BJ (cell line): ENCODE measurements at places on chromosomes 11 and 22.

- DNase-seq: no peak
These were observed 78.5 kb downstream of the TENM4 start for GRCh38 chr11:79362206-79362757.

DNA sequence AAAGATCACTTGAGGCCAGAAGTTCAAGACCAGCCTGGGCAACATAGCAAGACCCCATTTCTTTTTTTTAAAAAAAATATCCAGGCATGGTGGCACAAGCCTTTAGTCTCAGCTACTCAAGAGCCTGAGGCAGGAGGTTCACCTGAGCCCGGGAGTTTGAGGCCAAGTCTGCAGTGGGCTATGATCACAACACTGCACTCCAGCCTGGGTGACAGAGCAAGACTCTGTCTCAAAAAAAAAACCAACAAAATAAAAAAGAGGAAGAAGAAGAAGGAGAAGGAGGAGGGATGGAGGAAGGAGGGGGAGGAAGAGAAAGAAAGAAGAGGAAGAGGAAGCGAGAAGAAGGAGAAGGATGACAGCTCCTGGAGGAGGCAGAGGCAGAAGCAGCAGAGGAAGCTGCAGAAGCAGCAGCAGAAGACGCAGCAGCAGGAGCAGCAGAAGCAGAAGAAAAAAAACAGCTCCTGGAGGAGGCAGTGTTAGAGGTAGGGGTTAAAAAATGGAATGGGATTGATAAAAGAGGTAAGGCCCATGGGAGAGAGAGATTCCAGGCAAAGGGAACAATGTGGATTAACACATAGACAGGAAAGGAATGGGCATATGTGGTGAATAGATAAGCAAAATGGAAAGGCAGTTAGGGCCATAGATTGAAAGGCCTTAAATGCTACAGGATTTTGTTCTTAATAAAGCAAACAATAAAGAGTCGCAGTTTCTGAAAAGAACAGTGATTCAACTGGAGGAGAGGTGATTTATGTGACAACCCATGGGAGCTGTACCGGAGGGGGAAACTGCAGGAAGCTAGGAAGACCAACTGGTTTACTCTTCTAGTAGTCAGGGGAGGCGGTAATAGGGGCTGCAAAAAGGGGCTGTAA is 10.9 kb downstream of the PRCP start:
- no peak for DNase-seq

GRCh38 chr11:69211540-69211919 is 55.8 kb downstream of the SMIM38 start:
- no peak for DNase-seq

DNA sequence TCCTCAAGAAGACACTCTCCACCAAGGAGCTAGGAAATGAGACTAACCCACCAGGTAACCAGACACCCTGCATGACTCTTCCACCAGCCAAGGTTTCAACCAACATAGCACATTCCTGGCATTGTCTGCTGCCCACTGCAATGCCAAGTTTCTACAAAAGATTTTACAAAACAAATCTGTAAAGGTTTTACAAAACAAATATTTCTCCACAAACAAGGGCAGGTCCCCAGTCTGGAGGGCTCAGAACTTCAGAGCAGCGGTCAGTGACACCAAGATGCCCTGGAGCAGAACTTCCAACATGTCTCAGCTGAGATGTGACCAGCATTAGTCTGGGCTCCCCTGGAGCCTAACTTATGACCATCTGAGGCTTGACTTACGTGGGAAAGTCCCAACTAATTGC is 14.0 kb downstream of the GALNT18 start:
- DNase-seq: no peak

GRCh38 chr11:57638005-57638781 is 11.5 kb downstream of the YPEL4 start:
- peak; percentile 51 for DNase-seq

DNA sequence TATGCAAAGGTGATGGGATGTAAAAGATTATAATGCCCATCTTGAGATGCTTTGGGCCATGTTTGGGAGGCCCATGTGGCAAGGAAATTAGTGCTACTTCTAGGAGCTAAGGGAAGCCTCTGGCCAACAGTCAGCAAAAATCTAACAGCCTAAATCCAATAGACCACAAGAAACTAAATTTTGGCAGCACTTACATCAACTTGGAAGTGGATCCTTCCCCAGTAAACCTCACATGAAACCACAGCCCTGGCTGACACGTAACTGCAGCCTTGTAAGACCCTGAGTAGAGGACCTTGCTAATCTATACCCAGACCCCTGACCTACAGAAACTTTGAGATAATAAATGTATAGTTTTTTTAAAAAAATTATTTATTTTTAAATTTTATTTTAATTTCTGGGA is 13.1 kb upstream of the GRK3 start:
- DNase-seq: no peak

DNA sequence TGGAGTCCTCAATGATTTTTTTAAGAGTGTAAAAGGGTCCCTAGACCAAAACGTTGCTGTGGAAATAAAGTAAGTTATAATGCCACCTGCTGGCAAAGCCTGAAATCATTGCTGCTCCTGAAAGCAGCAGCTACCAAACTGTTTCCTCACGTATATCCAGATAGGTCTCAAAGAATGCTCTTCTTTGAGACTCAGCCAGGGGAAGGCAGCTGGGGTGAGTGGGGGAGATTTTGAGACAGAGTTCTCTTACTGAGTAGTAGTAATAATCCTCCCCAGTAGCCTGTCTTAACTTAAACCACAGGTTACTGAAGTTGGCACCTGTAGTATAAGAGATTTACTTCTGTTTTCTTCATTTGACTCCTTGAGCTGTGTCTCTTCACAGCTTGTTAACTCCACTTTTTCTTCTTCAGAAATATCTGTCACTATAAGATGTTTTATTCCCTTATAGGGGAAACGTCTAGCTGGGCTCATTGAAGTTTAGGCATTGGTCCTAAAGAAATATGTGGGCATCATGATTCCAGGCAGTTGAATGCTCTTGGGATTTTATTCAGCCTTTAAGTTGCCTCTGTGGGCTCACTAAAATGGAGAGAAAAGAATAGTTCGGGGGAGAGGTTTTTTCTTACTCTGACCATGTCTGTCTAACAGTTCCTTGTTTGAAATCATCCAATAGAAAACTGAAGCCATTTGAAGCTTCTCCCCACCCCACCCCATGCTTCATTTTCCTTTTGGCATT is 77.9 kb downstream of the BTBD10 start:
- no peak for DNase-seq

DNA sequence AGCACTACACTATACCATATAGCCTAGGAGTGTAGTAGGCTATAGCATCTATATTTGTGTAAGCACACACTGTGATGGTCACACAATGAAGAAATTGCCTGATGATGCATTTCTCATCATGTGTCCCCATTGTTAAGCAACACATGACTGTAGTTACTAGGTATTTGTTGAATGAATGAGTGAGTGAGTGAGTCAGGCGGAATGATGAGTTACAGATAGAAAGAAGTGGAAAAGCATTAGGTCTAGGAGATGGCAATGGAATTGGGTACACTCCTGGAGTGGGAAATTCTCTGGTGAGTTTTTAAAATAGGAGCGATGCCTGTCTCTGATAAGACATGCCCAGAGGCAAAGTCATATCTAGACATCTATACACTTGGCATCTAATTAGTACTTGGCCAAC is 160.5 kb upstream of the TBCEL start:
- DNase-seq: no peak

- DNase-seq: peak; percentile 52
These were observed 94.5 kb downstream of the ME3 start for GRCh38 chr11:86577644-86578636.

- DNase-seq: no peak
These were observed 5.0 kb downstream of the SCN2B start for GRCh38 chr11:118171269-118172062.

DNA sequence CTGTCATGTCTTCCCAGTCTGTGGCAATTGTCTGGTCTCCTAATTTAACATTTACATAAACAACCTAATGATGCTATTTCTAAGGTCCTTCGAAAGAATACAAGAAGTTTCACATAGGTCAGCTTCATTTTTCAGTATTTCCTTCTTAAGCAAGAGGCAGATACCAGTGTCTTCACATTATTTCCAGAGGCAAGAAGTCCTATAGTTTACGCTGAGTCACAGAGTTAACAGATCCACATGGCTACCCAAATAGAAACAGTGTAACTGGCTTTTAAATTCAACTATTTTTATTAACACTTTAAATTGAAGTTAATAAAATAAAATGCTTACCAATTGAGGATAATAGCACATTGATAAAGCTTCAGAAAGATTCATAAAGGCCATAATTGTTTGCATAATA is 10.9 kb downstream of the PRRG4 start:
- DNase-seq: no peak

DNA sequence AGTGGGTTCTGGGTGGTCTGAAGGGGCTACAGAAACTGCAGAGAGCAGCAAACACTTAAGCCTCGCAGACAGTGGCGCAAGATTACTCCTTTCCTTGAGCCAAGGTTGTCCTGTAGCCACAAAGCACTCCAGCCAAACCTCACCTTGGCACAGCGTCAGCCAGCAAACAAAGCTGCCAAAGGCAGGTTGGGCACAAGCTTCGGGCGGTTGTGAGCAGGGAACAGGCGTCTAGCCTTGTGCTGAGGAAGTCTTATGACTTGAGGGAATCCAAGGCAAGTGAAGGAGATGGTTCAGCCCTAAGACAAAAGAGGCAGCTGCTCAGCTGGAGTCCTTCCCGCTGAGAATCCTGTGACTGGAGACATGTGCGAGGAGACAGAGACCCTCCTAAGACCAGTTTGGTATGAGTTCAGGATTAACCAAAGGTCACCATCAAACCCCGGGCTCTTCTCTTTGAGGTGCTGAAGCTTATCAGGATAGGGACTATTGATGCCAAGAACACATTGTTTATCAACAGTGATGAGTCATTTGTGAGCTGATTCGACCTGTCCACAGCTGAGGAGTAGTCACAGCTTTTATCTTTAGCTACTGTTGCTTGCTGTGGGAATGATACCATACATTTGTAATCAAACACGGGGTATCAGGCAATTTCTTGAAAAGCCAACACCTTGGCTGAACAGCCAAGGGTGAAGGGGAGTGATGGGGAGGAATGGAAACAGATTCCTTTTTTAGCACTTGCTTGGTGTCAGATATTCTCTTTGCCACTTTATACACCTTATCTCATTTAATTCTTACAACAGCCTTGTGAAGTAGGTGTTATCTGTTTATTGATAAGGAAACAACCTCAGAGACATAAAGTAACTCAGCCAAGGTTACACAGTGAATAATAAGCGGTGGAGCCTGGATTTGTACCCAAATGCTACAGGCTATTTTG is 4.6 kb downstream of the ADM start:
- peak; percentile 72 for DNase-seq
